ENCODE measurements at places on chromosomes 4 and X. TPM values are rescaled to one million over a fixed set of nuclear protein-coding genes. Genes with fewer than 3 reads are reported as not detected.

PLRG1 gene
- 21.1 TPM for total RNA-seq

MAGEB17 gene
- 0.24 TPM for total RNA-seq

GC gene
- not detected for total RNA-seq

GIMD1 gene
- not detected for total RNA-seq

PITX2 gene
- total RNA-seq: 0.24 TPM

DDX53 gene
- total RNA-seq: not detected

EDNRA gene
- 64.8 TPM for total RNA-seq

DCUN1D4 gene
- total RNA-seq: 26.1 TPM

DNA sequence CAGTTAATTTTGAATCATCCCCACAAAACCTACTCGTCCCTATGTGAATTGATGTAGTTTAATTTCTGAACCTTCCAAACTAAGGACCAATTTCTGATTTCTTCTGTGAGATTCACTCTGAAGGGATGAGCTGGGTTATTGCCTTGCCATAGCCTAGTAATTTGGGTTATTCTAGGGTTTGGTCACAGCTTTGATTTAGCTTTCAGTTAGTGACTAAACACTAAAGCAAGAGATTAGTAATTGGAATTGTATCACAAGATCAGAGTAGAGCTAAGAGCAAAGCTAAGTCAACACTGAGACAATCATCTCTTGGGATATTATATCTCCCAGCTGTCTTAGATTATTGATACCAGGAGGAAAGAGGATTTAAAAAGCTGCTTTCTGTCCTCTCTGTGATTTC is 588.0 kb downstream of the CCSER1 start:
- no peak for DNase-seq

DNA sequence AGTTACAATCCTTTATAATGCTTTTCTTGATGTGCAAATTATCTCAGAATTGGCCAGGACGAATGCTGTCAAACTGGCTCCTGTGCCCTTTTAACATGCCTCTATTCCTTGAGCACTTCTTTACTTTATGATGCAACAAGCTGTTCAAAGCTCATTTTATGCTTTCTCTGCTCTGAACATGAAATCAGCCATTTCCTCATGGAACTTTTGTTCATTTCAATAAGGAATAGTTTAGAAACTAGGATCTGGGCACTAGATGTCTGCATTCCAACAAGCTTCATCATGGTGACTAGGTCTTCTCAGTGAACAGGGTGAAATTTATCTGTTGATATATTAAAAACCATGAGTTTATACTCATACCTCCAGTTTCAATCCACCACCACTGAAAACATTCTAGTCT is 87.3 kb upstream of the TEX13A start:
- DNase-seq: no peak

- DNase-seq: no peak
These were observed 13.9 kb downstream of the MAMLD1 start for GRCh38 chrX:150377005-150377404.

DNA sequence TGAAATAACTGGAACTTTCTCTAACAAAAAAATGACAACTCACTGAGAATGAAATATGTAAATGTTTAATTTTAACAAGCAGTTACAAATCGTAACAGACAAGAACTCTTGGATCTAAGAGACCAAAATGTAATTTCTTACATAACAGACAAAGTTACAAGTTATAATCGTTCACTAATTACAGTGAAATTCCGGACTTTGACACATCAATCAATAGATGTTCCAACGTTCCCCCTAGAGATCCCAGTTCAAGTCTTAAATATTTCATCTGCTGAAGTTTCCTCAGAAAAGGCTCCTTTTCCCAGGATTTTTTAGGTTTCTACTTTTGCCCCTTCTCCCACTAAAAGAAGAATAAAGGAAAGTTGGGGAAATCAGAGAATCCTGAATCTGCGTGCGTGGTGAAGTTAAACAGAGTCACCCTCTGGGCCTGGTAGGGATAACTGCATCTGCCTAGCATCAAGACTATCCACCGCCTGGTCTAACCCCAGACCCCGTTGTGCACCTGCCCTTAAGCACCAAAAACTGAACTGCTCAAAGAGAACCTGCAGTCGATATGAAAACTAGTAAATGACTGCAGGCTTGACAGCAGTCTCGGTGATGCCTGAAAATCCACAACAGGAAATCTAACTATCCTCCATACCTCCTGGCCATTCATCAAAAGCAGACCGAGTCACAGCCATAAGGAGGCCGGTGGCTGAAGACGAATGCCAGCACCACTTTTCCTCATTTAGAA is 2.3 kb downstream of the IRF2 start:
- DNase-seq: no peak

GRCh38 chr4:111174331-111174730 is 551.5 kb upstream of the PITX2 start:
- no peak for DNase-seq

DNA sequence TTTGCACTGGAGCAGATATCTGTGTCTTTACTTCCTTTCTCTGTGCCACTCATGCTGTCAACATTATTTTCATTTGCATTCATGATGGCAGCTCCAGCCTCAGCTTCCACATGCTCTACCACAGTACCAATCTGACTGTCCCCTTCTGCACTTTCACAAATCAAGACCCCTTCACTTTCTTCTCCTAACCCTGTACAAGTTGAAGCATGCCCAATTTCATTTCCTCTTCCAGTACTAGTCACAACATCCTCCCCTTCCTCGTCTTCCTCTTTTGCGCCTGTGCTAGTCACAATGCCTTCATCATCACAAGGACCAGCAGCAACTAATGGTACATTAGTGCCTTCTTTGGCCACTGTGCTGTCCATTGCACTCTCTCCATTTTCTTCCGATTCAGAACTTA is 26.5 kb downstream of the BOD1L1 start:
- DNase-seq: no peak

DNA sequence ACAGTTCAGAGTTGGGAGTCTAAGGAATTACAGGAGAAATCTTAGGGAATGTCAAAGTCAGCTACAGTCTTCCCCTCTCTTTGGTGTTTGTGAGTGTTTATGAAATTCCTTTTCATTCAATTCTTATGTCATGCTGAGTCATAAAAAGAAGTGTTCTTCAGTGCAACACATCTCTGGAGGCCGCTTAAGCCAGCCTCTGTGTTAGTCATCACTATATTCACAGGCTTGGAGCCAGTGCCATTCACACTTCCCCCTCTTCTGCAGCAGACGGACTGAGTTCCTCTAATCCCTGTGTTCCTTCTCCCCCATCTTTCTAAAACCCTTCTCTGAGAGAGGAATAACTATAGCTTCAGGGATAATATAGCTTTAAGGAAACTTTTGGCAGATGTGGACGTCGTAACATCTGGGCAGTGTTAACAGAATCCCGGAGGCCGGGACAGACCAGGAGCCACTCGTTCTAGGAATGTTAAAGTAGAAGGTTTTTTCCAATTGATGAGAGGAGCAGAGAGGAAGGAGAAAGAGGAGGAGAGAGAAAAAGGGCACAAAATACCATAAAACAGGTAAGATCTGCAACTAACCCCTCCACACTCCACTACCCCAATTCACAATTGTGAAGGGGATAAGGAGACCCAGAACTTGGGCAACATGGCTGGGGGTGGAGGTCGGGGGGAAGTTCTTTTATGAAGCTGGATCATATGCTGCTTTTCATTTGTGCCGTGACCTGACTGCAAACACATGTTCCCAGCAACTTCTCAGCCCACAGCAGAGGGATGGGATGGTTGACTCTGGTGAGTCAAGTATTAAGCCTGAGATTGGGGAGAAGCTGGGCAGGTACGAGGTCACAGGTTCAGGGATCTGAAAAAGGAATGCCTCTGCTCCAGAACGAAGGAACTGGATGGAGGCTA is at the start of gene SRPX2:
Gene SRPX2, plus strand, starts transcription at position 244 of the 905 bp plus-strand sequence. CDS start 2,124 bp downstream, outside the sequence.
- peak; percentile 84 for DNase-seq

GRCh38 chrX:69178592-69178991 is 13.3 kb upstream of the PJA1 start:
- DNase-seq: peak; percentile 1

DNA sequence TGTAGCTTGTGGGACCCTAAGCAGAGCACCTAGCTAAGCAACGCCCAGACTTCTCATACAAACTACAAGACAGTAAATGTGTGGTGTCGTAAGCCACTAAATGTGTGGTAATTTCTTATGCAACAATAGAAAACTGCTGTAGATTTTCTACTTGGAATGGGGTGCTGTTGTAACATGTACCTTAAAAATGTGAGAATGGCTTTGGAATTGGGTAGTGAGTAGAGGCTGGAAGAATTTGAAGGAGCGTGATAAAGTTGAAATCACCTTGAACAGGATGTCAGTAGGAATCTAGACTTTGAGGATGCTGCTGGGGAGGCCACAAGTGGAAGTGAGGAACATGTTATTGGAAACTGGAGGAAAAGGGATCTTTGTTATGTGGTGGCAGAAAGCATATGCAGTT is 43.2 kb upstream of the FUNDC1 start:
- DNase-seq: no peak

- no peak for DNase-seq
These were observed 8.3 kb upstream of the RAP2C start for GRCh38 chrX:132227383-132228112.

DNA sequence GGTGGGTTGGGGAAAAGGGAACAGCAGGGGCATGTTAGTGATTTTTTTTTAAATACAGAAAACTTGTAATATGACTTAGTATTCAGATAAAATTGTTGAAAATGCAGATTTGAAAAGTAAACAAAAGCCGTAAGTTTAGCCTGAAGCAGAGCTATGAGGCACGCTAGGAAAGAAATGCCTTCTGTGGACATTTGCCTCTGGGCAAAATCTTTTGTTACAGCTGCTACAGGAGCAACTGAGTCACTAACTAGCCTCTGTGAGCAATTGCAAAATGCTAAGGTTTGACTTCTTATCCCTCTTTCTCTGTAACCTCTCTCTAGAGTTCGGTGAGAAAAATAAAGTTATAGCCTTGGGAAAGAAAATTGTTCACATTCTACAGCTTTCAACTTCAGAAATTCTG is 350.0 kb downstream of the SLC7A11 start:
- no peak for DNase-seq

GRCh38 chrX:153967536-153968224 is 3.9 kb downstream of the HCFC1 start:
- no peak for DNase-seq

DNA sequence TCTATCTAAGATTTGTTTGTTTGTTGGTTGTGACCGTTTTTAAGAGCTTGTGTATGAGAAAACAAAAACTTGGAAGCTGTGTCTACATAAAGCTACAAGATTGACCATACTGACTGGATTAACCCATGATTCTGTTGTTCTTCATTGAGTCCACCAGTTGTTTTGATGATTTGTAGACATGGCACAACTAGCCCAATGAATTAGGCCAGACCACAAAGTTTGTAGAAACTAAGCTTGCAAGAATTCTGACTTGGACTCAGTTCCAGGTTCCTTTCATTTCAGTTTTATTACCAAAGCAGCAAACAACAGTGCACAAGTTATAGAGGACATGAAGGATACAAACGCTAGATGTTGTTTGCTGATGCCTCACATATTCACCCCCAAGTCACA is 119.3 kb downstream of the RASGEF1B start:
- no peak for DNase-seq

DNA sequence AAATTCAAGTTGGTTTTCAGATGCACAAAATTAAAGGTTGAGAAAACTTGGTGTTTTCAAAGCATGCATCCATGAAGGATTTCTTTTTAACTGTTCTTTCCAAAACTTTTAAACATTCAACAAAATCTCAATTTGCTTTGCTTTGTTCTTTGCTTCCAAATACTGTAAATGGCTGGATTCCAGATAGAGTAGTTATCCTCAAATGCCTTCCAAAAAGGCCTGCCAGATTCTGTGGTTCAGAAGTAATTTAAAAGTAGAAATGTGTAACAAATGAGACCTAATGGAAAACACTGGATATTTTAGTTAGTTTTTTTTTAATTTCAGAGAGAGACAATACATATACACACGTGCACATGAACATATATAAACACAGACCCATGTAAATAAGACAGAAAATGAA is 97.3 kb downstream of the NR3C2 start:
- no peak for DNase-seq

- no peak for DNase-seq
These were observed 674.8 kb downstream of the IQCM start for GRCh38 chr4:149140841-149141240.

GRCh38 chrX:55778322-55778721 is 60.8 kb downstream of the RRAGB start:
- DNase-seq: no peak

DNA sequence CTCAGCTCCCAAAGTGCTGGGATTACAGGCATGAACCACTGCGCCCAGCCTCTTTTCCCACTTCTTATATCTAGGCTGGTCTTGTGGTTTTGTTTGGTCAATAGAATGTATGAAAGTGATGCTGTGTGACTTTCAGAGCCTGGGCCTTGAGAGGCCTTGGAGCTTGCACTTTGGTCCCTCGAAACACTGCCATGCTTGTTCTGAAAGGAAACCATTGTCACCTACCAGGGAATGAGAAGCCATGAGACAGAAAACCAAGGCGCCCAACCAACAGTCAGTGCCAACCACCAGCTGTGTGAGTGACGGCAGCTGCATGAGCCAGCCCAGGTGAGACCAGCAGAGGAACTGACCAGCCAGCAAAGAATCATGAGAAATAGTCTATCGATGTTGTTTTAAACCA is 57.4 kb downstream of the SCD5 start:
- DNase-seq: no peak

DNA sequence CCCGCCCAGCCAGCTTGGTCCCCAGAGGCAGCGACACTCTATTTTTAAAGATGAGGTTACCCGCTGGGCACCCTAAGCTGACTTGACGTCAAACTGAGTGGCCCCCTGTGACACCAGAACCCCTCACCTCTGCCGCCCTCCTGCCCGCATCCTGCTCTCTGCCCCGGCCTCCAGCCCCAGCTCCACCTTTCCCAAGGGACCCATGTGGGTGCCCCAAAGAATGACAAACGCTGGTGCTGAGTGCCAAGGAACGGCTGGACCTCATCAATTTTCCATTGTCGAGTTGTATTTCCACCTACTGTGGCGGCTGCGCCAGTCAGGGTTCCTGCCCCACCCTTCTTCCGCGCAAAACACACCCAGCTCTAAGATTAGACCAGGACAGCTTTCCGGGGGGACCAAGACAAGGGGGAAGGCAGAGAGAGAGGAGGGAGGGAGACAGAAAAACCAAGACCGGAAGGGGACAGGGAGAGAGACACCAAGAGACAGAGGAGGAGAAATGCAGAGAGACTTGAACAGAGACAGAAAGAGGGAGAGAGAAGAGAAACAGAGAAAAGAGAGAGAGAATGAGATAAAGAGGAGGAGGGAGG is 2.0 kb downstream of the PRKX start:
- DNase-seq: no peak

DNA sequence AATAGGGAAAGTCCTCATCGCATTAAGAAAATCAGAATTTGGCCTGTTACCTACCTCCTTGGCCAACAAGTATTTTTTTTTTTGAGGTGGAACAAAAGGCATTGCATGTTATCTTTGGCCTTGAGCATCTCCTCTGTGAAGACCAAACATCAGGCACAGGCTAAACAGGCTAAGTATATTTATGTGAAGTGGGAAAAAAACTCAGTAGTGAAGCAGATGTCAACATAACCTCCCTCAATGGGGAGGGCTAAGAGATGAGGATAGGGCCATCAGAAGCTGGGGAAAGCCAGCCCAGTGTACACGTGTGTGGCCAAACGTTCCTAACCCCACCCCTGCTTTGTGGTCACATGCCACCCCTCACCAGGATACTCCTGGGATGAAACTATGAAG is 102.5 kb downstream of the FNIP2 start:
- no peak for DNase-seq

GRCh38 chrX:24293412-24293811 is 20.5 kb downstream of the SUPT20HL2 start:
- no peak for DNase-seq

GRCh38 chrX:134545510-134545909 is 85.5 kb downstream of the HPRT1 start:
- peak; percentile 47 for DNase-seq

- no peak for DNase-seq
These were observed 16.1 kb downstream of the TMEM175 start for GRCh38 chr4:948101-948935.

Measured in right atrium auricular region (tissue), 2 donors.